ENCODE measurements at places on chromosomes 2 and 18.

DNA sequence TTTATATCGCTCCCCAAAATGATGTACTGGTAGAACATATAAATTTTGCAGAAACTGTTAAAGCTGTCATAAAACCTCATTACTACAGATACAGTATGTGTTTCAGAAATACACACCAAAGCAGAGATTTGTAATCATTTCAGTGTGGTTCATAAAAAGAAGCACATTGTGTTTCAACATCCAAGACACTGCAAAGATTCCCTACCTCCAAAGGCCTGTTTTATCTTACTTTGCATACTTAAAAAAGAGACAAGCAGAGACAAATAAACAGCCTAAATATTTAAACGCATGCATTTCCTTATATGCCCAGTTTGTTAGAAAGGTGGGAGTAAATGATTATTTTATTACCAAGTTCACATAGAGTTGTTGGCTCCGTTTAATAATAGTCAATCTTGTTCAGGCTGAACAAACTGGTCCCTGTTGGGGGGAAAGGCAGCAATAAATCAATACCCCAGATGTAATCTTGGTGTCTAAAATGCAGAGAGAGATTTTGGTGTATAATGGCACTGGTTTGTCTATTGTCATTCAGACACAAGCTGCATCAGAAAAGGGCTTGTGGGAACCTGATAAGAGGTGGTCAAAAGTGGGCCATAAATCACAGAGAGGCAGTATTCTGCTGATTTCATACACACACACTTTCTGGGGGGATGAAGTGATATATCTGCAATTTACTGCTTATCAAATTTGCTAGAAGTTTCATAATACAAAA, 321.4 kb upstream of the ETAA1 start:
- no peak for DNase-seq

DNA sequence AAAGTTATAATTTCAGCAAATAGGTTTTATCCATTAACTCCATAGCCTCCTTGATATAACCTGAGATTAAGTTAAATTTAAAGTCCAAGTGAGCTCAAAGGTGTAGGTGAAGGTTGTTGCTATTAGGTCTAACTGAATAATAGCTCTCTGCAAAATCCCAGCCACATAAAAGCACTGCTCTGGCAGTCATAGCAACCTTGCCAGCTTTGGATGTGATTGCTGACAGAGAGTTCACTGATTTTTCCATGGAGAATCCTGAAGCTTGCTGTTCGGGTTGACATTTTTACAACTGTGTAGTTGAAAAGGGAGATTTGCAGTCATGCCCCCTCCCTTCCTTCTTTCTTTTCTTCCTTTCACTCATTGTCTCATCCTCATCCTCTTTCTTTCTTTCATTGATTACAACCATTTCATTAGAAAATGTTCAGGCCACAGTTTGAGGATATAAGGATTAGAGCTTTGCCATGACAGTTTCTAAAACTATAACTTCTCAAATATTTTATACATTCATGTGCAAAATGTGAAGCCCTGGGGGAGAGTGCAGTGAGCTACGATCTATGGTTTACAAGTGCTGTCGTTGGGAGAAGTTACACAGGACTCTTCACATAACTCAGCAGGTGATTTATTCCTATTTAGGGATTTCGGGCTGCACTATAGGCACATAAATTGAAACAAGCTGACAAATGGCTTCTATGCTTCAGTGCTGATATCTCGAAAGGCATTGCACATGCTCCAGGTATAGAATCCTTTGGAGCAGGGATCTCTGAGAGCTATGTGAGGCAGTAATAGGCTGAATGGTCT, 193.8 kb downstream of the LRRTM4 start:
- no peak for DNase-seq

DNA sequence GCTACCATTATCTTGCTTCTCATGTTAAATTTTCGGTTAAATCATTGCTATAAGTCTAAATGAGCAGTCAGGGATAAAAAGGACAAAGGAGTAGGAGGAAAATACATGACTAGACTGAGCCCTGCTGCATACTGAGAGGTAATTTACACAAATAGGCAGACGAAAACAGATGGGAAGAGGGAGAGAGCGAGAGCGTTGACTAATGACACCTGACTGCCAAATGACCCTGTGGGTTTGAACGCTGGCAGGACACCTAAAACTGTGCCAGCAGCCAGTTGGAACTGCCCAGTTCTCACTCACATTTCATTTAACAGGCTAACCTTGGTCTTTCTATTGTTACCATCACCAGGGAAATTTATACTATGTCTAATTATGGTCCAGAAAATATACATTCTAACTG, 978.2 kb downstream of the CPS1 start:
- DNase-seq = no peak

DNA sequence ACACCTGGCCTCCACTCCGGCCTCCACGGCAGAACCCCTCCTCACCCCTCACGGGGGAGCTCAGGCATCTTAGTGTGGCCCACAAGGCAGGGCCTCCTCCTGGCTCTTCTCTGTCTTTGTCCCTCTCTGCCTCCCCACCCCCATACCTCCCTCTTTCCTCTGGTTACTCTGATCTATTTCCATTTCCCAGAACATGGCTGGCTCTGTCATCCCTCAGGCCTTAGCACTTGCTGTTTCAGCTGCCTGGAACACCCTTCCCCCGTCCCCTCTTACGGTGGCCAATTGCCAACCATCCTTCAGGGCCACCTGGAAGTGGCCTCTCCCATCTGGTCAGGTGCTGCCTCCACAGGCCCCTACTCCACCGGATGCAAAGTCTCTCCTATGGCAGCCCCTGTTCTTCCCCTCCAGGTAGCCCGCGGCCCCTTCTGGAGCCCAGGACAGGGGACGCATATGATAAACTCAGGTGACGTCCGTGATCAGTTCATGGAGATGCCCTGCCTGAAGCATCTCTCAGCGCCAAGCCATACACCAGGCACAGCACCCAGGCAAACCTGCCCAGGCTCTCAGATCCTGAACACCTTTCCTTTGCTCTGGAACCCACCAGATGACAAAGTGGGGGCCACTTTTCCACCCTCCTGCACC, 3.6 kb upstream of the ECEL1 start:
- DNase-seq = no peak

All from HTR-8/SVneo (cell line).